ENCODE measurements at places on chromosomes 2 and 18.

GRCh38 chr2:76759634-76760366 lies 762.4 kb downstream of the LRRTM4 start:
- no peak for DNase-seq

DNA sequence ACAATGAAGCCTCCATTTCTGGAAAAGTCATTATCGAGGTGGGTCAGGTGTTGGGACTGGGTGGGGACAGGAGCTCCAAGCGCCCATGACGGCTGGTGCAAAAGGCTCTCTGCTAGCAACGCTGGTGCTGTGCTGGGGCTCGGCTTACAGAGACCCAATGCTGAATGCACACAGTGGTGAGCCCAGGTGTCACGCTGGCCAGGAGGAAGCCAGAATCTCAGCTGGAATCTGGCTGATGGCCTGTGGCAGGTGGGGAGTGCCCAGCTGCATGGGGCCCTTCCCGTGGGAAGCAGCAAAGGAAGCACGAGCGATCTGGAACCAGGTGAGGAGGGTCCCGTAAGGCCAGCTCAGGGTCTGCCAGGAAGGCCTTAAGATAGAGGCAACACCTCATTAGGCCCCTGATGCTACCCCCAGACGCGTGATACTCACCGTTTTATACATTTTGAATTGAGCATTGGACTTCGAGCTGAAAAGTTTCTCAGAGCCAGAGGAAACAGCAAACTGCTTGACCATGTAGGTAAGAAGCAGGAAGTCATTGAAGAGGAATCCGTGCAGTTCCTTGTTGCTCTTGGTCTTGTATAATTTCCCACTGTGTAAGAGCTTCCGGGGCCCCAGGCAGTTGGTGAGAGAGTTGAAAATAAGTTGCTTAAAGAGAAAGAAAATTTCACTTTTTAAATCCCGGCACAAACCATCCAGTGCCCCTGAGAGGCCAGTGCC lies 34.7 kb downstream of the FAM228A start:
- no peak for DNase-seq

- no peak for DNase-seq
Observed at GRCh38 chr2:84395820-84396219, 63.3 kb downstream of the SUCLG1 start.

GRCh38 chr18:78579449-78579848 lies 400.2 kb upstream of the SALL3 start:
- DNase-seq = no peak

DNA sequence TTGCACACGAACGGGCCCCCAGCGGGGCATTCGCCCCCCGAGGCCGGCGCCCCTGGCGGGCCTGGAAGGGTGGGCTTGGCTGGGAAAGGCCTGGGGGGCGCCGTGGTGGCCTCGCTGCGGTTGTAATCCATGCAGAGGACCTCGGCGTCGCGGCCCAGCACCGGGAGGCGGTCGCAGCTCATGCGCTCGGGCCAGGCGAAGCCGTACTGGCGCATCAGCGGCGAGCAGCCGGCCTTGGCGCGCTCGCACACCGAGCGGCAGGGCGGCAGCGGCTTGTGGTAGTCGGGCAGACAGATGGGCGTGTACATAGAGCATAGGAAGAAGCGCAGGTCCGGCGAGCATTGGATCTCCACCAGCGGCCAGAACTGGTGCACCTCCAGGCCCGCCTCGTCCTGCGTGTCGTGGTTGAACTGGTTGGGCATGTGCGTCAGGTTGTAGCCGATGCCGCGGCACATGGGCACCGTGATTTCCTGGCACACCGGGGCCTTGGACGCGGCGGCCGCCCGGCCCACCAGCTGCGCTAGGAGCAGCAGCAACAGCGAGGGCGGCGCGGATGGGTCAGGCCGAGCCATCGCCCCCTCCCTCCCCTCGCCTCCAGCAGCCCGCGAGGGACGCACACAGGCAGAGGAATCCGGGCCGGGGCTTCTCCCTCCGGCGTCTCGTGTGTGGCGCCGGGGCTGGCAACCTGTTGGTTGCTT lies 1.4 kb downstream of the FZD5 start:
- no peak for DNase-seq

GRCh38 chr18:75660932-75661331 lies 233.4 kb upstream of the SMIM21 start:
- no peak for DNase-seq

GRCh38 chr2:208542465-208543041 lies 136.0 kb downstream of the PTH2R start:
- no peak for DNase-seq
